ENCODE measurements at places on chromosomes 5 and 9.

DNA sequence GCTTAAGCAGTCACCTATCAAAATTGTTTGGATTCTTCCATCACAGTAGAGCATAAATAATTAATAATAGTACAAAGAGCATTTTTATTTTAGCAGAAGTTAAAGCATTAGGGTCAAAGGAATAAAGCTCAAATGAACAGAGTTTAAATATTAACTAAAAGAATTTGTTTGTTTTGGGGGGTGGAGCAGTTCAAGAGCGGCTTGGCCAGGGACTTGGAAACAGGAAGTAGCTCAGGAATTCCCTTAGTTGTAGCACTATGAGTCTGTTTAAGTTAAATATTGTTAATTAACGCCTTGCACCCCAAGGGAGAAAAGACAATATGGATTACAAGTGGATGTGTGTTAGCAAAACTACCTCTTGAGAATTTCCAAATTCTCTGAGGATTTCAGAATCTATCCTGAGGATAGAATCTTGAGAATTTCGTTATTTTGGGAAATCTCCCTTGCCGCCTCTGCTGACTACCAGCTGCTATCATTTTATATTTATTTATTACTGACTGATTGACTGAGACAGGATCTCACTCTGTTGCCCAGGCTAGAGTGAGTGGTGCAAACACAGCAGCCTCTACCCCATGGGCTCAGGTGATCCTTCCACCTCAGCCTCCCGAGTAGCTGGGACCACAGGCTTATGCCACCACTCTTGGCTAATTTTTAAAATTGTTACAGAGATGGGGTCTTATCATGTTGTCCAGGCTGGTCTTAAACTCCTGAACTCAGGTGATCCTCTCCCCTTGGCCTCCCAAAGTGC, 96.7 kb upstream of the CHD1 start:
- DNase-seq: no peak

DNA sequence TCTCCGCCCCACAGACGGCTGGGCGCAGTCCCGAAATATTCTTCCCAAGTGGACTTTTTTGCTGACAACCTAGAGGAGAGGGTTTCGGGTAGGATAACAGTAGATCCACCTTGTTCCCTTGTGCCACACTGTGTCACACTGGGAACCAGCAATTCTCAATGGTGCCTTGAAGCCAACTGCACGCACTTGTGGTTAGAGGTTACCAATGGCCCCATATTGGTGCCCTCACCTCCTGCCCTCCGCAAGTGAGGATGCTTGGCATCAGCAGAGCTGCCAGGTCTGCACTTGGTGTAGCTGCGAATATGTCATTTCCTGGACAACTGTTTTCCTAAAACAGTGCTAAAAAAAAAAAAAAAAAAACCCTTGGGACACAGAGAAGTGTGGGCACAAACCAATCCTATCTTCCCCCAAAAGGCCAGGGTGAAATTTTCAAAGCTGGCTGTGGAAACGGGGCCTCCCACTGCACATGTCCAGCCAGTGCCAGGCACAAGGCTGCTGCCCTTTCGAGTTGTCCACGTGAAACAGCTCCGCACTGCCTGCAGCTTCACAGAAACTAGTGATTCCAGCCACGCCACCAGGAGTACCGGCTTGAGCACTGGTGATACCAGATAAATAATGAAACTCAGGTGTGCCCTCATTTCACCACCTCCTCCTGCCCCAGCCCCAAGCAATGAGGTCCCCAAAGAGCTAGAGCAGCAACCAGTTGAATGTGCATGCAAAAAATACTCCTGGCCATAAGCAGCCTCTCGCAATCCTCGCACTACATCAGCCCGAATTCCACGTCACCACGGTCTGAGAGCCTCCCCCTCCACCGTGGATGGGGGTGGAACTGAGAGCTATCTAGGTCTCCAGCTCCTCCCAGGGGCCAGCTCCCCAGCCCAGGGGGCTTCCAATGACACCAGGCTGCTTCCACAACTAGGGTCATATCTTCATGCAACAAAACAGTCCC, 51.2 kb downstream of the USP20 start:
- DNase-seq: no peak

- DNase-seq: peak; percentile 72
Measured at GRCh38 chr5:42811591-42812446, at the start of gene SELENOP. Gene SELENOP, minus strand, starts transcription at chr5:42811892. Its CDS starts 3,539 bp downstream, at chr5:42808353.

GRCh38 chr5:141641634-141642267, 5.0 kb downstream of the RELL2 start:
- DNase-seq: no peak

DNA sequence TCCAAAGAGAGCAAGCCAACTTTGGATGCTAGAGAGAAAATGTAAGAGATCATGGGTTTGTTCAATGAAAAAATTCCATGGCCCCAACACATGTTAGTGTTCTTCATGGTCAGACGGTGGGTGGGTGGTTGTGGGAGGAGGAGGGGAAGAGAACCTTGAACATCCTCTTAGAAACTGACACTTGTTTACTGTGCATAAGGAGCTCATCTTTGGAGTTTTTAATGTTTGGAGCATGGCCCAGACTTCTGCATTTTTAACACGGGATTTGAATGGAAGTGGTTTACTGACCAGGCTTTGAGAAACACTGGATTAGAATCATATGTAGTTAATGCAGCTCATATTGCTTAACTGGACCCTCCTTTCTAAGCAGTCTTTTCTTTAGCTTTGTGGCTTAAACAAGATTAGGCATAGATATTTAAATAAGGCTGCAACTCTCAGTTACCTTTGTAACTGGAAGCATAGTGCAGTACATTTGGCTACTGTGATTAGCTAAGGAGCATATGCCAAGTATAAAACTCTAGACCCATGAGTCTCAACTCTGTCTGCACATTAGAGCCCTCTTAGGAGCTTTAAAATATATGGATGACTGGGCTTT, 60.1 kb downstream of the FOCAD start:
- no peak for DNase-seq

DNA sequence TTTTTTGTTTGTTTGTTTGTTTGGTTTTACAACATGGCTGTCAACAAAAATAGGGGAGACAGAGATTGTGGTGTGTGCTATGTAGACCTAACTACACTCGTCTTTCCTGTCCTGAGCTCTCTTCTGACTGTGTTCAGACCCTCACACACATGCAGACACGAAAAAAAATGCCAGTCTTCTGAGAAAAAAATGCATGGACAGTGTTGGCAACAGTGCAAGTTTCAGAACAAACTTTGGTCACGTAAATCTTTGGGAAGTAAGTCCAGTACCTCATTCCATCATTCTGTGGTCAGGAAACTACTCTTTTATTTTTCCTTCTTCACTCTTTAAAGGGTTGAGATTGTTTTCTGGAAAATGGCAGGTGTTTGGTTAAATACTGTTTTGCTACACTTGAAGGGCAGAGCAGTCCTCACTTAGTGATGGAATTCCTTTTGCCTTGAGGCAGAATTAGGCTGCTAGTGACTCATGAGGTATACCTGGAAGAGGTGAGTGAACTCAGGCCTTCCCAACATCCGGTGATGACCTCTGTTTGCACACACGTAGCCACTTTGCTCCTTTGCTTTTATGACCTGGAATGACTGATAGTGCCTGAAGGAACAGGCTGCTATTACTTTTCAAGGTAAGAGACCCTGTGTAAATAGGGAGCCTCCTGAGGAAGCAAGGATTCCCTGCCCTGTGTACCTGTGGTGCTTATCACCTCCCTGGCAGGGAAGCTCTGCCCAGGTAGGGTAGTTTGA, 81.6 kb upstream of the TNFAIP8 start:
- DNase-seq: no peak

DNA sequence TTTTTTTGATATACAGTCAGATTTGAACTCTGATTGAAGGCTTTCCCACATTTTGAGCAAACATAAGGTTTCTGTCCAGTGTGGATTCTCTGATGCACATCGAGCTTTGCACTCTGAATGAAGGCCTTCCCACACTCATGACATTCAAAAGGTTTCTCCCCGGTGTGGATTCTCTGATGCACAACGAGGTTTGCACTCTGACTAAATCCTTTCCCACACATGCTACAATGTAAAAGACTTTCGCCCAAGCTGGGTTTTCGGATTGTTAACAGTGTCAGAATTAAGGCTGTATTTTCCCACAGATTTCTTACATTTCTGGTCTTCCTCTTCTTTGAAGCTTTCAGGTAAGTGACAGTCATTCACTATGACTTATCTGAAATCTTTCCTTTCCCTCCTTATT, 44.3 kb downstream of the GHR start:
- no peak for DNase-seq

DNA sequence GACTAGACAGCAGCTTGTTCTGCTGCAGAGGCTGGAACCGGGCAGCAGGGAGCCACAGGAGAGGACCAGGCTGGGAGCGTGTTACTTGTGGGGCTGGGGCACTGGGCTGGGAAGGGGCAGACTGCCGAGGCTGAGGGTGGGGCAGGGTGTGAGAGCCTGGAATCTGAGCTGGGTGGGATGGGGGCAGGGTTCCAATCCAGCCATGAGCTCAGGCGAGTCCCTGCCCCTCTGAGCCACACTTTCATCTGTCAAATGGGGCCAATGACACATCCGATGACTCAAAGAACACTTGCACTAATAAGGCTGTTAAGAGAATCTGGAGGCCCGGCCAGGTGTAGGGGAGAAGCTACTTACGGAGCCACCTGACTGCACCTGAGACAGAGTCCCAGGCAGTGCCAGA, 18.7 kb upstream of the WDR38 start:
- peak; percentile 63 for DNase-seq

DNA sequence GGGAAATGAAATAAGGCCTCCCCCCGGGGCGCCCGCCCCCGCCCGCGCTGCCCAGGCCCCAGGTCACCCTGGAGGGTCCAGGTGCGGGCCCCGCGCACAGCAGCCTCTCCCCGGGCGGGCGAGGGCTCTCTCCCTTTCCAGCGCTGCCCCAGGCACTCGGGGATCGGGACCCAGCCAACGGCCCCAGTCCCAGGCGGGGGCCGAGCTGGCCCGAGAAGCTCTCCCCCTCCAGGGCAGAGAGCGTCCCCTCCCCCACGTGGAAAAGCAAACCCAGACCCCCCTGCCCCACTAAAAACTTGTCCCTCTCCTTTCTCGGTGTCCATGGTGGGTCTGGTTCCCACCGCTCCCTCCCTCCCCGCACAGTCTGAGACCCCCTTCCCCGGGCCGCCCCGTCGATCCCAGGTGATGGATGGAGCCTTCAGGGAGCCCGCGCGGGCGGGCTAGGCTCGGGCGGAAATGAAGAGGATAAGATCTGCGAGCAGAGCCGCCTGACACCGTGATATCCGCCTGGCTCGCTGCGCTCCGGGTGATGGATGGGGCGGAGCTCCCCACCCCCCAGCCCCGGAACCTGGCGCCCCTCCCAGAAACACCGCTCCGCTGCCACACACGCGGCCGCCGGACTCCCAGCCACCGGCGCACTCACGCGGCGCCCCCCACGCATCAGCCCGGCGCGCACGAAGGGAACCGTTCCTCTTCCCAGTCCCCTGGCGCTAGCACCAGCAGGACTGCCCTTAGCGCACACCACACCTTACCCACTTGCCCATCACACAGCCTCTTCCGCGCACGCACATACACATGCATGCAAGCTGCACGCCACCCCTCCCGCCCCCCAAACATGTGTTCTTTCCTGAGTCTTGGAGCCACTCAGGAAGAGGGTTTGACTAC, 81.7 kb upstream of the ZBTB43 start:
- DNase-seq: no peak

GRCh38 chr5:180803181-180804128, 849 bp upstream of the MGAT1 start:
- DNase-seq: peak; percentile 87

DNA sequence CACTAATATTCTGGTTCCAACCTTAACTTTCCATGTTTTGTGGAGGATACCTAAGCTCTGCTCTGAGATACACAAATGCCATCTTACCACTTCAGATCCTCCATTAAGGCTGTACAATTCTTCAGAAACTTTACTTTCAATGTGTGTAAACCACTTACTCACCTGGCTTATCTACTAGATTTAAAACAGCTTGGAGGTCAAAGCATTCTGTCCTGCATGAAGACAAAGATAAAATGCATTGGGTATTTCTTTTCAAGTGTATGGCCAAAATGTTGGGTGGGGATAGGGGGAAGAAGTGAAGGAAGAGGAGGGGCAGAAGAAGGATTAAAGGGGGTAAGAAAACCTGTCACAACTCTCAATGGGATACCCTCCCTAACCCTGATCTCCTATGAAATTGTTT, 939 bp downstream of the GOLGA1 start:
- DNase-seq: no peak
